ENCODE measurements at places on chromosomes 2 and 18. TPM values are rescaled to one million over a fixed set of nuclear protein-coding genes. Genes with fewer than 3 reads are reported as not detected.

DNA sequence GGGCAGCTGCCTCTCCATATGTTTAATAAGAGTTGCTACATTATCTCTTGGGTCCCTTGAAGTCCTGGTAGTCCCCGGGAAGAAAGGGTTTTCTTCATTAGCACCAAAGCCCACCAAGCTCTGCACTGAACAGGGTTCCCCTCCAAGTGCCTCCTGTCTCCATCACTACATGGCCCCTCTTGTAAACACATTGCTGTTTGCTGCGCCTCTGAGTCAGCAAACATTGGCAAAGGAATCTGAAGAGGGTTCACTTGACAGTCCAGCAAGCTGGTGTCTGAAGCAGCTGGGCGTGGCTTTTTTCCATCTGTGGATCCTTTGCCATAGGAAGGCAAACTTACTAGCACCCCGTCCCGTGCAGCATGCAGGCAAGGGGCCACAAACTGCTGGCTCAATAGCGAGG is 82.8 kb downstream of the TEX51 start:
- no peak for DNase-seq

- DNase-seq, result peak; percentile 70
Observed at GRCh38 chr2:169824373-169825333, at the start of gene METTL5. Gene METTL5 (minus strand): TSS chr2:169824905. CDS start chr2:169824597, 308 bp downstream.

- no peak for DNase-seq
Observed at GRCh38 chr2:20135631-20136050, 84.2 kb upstream of the LAPTM4A start.

DNA sequence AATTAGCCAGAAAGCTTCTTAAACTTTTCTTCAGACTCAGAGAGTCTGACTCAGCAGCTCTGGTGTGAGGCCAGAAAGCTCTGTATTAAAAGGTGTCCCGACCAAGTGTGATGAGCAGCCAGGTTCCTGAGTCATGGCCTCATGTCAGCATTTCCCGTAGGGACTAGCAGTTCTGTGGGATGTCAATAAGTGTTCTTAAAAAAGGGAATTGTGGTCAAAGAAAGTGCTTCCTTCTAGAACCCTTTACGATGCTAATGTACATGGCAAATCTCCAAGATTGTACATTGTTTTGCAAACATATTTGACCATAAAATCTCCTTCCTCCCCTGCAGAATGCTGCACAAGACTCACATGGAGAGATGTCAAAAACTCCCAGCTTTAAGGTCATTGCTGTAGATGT is 80.1 kb downstream of the PLA2R1 start:
- DNase-seq, result no peak

DNA sequence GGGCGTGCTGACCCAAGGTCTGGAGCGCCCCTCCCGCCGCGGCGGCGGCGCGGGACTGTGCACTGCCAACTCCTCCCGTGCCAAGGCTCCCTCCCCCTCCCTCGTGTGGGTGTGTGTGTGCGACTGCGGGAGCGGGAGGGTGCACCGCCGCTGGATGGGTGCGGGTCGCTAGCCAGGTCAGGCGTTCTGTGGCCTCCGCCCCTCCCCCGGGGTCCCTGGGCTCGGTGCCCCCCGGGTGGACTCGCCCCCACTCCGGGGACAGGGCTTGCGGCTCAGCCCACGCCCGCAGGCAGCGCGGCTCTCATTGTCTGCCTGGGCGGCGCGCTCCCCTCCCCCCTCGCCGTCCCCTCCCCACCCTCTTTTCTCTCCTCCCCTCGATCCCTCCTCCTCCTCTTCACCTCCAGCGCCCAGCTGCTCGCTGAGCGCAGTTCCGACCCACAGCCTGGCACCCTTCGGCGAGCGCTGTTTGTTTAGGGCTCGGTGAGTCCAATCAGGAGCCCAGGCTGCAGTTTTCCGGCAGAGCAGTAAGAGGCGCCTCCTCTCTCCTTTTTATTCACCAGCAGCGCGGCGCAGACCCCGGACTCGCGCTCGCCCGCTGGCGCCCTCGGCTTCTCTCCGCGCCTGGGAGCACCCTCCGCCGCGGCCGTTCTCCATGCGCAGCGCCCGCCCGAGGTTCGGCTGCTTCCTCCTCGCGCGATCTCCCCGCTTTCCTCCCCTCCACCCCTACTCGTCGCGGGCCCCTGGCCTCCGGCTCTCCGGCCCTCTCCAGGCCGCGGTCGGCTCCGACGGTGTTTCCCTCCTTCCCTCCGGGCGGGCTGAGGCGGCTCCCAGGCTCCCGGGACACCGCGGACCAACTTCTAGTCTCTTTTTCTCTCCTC is at the start of gene GATA6:
Gene GATA6 (plus strand): TSS at position 579 of the 878 bp plus-strand sequence. CDS start 1,556 bp downstream, outside the sequence.
- peak; percentile 97 for DNase-seq

GRCh38 chr18:7273301-7273921 is 42.5 kb downstream of the LRRC30 start:
- peak; percentile 91 for DNase-seq

- DNase-seq, result no peak
Observed at GRCh38 chr2:127636248-127637235, 9.4 kb upstream of the GPR17 start.

DNA sequence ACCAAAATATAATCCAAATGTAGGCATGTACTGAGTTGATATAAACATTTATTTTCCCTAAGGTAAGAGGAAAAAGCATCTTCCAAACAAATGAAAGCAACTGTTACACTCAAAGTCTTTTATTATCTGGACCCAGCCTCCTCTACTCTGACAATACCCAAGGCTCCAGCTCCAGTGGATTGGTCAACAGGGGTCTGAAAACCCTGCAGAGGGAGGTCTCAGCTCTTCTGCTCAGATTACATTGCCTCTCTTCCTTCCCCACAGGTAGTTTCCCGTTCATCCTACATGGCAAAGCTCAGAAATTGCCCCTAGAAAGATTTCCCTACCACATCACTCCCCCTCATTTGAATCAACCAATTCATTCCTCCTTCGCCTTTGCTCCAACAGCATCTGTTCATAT is 457.0 kb downstream of the METTL4 start:
- no peak for DNase-seq

GRCh38 chr2:43044093-43044681 is 182.2 kb downstream of the ZFP36L2 start:
- DNase-seq, result no peak

- DNase-seq, result no peak
Observed at GRCh38 chr18:77223653-77224052, 26.0 kb upstream of the GALR1 start.

Gene ADD2
- 1.1 TPM for total RNA-seq

Gene ANKRD62
- total RNA-seq, result not detected

Gene CABYR
- 0.67 TPM for total RNA-seq

Data from right atrium auricular region (tissue), 2 donors.